ENCODE measurements at places on chromosomes 6 and 20.

DNA sequence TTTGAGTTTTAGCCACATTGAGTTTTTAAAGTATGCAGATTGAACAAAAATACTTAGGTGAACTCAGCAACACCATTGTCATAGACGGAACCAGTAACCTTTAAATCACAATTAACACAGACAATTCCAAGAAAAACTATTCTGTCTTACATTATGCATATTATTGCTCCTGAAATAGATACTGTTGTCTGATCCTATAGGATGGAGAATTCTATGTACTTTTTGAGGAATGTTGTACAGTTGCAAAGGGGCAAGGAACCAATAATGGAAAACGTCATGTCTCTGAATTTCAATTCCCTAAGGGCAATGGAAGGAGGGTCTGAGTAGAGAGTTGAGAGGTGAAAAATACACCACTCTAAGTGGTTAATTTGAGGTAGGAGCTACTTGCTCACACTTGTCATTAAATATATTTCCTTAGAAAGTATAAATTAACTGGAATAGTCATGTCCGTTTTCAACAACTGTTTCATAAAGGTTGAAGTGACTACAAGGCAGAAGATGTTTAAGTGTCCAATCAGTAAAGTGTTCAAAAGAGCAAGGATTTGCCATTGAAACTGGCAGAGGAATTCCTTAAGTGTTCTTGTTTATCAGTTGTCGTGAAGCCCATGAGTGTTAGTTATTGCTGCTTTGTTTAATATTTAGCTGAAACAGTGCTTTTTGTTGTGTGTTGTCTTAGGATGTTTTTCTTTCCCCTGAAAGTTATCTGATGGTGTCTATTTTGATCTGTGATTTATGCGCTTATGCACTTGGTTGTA is 1.3 kb downstream of the NKAIN2 start:
- no peak for DNase-seq

DNA sequence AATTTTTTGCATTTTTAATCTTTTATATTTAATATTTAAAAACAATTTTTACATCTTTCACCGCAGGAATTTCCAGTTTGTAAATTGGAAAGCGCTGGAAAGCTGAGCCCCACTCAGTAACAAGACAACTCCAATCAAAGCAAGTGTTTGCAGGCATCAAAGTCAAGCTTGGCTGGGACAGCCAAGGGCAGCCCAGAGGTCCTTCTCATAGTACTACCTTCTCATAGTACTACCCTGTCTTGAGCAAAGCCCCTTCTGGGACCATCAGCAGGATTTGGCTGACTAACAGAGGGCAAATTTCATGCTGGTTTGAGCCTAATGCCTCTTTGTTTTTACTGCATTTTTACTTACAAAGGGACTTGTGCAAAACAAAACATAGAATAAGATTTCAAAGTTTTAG is 228.3 kb downstream of the SIM1 start:
- no peak for DNase-seq

DNA sequence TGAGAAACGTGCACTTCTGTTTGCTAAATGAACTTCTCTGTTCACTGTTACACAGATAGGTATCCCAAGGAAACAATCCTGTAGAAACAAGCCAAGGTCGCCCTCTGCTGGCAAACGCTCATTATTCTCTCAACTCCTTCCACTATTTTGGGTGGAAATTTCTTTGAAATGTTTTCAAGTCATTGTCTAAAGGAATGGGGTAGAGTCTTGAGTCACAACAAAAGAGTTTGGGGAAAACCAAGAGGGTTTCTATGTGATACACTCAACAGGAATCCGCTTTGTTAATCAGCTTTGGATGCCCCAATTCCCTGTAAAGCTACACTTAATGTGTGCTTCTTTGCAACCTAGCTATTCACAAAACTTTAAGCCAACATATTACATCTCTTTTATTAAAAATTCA is 4.6 kb upstream of the RAE1 start:
- no peak for DNase-seq

- no peak for DNase-seq
Observed at GRCh38 chr20:4689220-4689619, 32.5 kb upstream of the PRND start.

- no peak for DNase-seq
Observed at GRCh38 chr20:41160686-41161085, 23.3 kb downstream of the PLCG1 start.

DNA sequence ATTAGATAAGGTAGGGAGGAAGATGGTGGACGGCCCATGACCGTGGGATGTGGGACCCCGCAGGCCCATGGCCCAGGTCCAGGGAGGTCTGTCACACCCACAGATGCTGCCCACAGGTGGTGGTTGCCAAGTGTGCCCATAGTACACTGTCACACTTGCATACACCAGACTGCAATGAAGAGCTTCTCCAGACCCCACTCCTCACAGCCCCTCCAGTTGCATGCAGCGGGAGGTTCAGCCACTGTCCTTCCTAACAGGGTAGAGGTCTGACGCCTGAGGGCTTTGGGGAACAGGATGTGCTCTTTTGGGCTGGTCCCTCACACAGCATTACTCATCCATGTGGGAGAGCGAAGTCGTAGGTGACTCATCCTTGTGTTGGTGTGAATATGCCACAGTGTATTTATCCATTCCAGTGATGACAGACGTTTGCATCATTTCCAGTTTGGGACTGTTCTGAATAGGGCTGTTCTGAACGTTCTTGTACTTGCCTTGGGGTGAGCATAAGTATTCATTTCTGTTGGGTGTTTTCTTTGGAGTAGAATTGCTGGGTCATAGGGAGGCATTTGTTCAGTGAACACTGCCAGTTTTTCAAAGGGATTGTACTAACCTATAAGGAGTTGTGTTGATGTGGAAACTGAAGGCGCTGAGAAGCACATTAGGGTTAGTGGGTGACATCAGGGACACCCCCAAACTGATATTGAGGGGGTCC is 10.1 kb upstream of the PYGB start:
- no peak for DNase-seq

DNA sequence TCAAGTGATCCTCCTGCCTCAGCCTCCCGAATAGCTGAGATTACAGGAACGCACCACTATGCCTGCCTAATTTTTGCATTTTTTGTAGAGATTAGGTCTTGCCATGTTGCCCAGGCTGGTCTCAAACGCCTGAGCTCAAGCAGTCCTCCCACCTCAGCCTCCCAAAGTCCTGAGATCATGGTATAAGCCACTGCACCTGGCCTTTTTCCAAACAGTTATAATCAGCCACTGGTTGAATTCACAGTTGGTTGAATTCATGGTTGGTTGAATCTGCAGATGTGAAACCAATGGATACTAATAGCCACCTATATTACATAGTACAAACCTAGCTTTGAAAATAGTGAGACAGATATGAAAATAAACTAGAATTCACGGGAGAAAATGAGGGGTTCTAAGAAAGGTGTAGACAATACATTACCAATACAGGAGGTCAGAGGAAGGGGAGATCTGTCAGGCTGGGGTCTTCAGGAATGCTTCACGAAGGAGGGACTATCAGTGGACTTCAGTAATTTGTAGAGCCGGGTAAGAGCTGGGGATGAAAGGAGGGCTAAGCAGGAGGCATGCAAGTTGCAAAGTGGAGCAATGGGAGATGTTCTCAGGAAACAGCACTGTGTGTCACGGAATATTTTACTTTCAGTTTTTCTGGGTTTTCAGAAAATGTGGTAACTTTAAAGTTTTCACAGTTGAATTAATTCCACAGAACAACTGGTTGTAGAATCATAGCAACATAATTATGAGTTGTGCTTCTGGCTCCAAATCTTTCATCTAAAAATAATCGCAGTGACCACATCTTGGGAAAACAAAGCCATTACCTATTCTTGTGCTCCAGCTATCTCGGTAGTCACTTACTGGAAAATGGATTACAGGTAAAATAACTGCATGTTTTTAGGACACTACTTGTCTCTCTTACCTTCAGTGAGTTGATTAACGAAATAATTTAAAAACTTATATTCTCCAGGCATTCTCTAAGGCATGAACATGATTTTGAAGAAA is 12.9 kb upstream of the CEP85L start:
- DNase-seq: no peak

DNA sequence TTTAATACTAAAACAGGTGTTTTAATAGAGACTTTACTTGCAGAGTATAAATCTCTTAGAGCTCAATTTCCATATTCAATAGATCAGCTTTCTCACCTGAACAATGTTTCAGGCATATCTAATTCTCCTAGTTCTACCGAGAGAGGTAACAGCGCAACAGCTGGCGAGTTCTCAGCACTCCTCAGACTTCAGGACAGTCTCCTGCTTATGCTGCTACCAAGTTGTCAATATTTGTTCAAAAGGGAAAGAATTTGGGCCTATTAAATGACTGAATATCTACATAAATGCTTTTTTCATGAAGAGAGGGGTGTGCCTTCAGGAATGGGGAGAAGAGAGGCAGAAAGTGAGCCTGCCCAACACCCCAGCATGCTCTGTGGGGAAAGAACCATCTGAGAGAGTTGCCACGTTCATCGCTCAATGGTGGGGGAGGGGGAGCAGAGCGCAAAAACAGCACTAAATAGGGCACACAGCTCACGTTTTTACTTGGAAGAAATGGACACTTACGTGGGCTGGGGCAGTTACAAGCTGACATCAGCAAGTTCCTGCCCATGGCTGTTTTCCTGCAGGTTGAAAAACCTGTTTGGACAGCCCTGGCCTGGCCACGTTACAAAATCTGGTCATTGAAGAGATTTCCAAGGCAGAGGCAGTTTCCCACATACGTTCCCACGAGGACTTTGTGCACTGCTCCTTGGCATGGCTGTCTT is 38.0 kb downstream of the EZR start:
- DNase-seq: no peak

DNA sequence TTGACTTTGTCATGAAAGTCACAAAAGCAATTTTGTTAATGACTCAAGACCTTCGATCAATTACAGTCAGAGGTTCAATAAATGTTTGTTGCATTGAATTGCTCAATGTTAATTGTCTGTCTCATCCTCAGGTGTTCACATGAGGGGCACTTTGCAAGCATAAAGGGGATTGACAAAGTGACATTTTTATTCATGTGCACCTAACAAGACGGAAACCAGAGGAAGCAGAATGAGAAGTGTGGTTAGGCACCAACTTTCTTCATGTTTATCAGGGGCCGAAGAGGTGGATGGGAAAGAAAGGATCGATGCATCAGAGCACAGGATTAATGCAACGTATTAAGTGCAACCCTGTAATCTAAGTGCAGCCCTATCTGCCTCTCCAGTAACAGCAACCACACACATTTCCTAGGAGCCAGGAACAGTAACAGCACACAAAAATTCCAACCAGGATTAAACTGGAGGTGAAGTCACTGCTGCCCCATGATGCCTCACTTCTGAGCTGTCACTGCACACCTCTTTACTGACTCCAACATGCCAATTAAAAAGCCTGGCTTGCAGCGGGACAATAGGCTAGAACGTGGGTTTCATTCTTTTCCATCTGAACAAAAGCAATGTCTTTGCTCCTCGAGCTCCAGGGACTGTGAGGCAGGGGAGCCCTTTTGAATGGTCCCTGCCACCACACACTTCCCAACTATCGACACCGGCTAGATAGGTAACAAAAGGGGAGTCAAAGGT is 262.7 kb downstream of the CD83 start:
- no peak for DNase-seq

DNA sequence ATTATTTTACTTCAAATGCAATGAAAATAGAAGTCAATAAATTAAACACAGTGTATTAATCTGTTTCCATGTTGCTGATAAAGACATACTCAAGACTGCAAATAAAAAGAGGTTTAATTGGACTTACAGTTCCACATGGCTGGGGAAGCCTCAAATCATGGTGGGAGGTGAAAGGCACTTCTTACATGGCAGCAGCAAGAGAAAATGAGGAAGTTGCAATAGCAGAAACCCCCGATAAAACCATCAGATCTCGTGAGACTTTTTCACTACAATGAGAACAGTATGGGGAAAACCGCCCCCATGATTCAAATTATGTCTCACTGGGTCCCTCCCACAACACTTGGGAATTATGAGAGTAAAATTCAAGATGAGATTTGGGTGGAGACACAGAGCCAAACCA is 82.2 kb downstream of the GPR63 start:
- no peak for DNase-seq
